CD4-positive, CD25-positive, alpha-beta regulatory T cell (primary cell): ENCODE measurements at places on chromosomes 2 and 18.

- no peak for DNase-seq
These were observed 77.9 kb upstream of the SLC66A3 start for GRCh38 chr2:11077411-11077810.

DNA sequence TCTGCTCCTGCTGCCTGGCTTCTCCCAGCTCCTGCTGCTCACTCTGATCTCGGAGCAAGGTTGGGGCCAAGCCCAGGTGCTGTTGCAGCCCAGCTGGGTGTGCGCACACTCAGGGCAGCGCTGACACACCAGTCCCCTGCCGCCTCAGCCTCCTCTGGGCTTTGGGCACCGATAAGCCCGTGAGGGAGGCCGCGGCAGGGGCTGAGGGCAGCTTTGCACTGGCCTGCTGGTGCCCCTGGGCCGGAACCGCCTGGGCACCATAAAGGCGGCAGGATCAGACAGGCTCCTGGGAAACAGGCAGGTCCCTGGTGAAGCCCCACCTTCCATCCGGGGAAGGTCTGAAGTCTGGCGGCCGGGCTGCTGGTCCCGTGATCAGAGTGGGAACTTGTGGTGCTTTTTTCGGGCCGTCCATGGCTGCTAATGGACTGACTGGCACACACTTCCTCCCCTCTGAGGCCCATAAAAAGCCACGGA, 14.1 kb upstream of the EML6 start:
- DNase-seq = no peak

DNA sequence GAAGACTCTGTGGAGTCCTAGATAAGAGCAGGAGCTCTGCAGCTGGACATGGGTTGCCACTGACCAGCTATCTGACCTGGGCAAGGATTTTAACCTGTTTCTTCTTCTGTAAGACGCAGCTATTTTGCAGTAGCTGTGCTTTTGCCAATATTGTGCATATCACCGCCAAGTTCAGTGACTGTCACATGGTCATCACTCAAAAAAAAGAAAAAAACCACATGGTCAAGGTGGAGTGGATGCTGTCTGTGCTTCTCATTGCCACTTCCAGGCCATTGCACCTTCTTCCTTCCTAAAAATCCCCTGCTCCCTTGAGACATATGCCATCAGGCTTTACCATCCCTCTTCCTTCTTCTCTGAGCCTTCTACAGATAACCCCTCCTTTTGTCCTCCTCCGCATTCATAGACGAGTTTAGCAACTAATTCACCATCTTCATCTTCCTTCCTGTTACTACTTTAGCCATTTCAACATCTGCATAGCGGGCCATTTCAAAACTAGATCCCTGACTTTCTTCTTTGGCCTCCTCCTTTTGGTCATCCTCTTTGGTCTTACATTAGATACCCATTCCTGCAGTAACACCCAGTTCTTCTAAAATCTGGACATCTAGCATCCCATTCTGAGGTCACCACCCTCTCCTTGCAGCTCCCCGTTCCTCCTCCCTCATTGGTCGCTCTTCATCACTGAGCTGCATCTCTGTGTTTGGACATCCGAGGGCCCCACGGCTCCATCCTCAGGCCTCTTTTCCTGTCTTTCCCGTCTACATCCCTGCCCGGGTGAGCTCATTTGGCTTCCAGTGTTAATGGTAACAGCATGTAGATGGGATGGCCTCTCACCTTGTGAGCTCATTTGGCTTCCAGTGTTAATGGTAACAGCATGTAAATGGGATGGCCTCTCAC, 17.8 kb downstream of the RNF144A start:
- DNase-seq = no peak

DNA sequence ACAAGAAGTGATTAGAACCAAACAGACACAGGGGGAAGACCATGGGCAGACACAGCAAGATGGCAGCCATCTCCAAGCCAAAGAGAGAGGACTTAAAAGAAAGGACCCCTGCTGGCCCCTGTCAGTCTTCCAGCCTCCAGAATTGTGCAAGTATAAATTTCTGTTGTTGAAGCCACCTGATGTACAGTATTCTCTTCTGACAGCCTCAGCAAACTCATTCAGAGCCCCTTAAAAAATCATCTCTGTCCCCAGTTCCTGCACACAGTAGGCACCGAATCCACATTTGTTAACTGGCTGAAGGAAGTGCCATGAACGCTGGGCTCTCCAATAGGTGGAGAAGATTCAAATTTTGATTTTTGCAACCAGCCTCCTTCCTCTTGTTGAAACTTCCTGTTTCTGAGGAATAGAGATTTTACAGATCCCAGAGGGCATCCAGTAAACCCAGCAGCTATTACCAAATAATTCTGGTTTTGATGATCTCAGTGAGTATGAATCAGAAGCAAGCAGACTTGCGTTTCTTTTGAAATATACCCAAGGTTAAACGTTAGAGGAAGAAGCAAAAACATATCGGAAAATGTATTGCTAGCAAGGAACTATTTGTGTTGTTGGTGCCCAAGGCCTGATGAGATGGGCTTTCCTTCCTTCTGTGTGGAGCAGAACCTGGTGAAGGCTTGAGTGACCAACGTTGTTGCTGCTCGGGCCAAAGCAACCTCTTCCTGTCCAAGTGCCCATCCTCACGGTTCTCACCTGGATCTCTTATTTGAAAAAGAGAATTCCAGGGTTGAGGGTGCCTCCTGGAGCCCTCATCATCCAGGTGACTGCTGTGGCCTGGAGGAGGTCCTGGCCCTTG, 47.7 kb upstream of the PLB1 start:
- DNase-seq = no peak

GRCh38 chr2:203928849-203929248, 7.7 kb upstream of the ICOS start:
- no peak for DNase-seq
